ENCODE measurements at places on chromosomes 5 and 9.
A peak's percentile ranks its signal among the peaks of the same experiment; 100 is the strongest.

GRCh38 chr5:126358525-126358924 is 64.7 kb upstream of the GRAMD2B start:
- DNase-seq: no peak

- no peak for DNase-seq
Measured at GRCh38 chr5:108148715-108149139, 233.2 kb downstream of the FBXL17 start.

- no peak for DNase-seq
Measured at GRCh38 chr5:126471875-126472537, 48.8 kb downstream of the GRAMD2B start.

- no peak for DNase-seq
Measured at GRCh38 chr5:33995865-33996264, 11.4 kb upstream of the SLC45A2 start.

- no peak for DNase-seq
Measured at GRCh38 chr5:60161340-60161934, 267.9 kb upstream of the PDE4D start.

GRCh38 chr5:95858023-95858461 is 35.5 kb upstream of the GLRX start:
- DNase-seq: no peak

DNA sequence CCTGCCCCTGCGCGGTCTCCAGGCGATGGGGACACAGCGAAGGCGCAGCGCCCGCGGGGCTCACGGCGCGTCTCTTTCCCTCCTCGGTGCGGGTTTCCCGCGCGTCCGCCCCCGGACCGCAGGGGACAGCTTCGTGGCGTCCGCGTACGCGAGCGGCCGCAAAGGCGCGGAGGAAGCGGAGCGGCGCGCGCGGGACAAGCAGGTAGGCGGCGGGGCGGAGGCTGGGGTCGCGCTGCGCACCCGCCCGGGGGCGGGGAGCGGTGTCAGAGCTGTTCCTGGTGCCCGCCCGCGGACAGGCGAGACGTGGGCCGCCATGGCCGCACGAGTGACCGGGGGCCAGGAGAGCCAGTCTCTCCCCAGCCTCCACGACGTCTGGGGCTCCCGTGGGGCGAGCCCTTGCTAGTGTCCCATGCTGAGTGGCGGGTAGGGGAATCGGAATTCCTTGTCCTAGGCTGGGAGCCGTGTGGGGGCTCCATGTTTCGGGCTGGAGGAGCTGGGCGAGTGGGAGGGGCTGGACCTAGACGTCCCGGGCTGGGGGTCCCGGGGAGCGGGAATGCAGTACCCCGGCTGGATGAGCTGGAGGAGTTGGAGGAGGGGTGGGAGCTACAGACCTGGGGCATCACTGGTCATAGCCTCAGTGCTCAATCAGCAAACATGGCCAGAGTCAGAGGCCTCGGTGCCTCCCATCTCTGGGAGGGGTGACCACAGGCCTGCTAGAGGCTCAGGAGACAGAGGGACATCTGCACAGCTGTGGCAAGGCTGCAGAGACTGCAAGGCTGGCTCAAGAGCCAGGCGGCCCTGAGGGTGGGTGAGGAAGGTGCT is 968 bp downstream of the NKD2 start:
- peak; percentile 1 for DNase-seq

DNA sequence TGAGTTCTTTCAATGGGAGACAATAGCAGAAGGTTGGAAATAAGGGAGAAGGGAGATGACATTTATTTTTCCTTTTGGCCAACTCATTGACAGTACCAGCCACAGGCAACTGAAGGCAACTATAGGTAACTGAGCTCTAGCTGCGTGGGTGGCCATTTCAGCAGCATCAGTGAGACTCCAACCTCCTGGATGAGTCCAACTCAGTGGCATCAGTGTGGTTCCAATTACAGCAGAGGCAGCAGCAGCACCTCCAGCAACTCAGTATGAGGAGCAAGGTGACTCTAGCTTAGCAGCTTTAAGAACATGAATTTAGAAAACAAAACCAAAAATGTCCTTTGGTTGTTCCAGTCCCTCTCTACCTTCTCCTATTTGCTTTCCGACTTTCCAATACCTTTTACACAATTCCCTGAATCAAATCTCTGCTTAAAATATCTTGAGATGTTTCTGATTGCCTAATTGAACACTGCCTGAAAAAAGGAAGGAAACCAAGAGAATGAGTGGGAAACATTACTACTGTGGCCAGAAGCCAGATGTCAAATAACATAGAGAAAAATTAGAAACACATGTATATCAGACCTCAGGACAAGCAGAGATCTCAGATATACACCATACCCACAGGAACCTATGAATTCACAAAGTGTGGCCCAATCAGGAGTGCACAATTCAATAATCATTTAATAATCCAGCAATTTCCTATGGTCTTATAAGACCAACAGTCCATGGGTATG is 166.5 kb upstream of the RORB start:
- no peak for DNase-seq

GRCh38 chr9:22274477-22274876 is 172.1 kb upstream of the DMRTA1 start:
- DNase-seq: no peak

DNA sequence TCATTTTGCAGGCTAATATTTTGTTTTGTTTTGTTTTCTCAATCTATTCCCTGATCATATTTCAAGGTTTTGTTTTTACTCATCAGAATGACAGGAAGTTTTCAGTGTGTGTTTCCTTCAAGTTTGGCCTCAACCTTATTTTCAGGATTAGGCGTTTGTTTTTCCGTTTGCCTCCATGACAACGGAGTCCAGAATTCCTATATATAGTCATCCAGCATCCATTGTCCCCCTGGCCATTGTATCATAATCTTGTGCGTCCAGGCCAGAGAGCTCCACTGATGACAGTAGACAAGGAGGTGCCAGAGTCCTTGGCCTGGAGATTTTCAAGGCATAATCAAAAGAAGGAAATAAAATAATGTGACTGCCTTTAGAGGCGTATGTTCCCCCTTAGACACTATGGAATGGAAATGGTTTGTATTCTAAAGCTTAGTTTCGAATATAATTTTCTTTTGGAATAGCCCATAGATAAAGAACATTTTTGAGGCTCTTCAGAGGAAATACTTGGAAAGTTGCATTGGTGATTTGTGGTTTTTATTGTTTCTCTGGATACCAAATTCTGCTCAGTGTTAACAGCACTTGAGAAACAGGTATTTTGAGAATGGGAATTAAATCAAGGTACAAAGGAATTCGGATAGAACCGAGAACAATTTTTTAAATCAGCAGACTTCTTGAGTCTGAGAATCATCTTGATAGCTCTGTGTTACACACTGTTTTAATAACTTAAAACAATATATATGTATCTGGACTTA is 99.8 kb downstream of the ZNF462 start:
- DNase-seq: no peak

GRCh38 chr9:123225374-123225813 is 43.0 kb downstream of the STRBP start:
- peak; percentile 41 for DNase-seq

DNA sequence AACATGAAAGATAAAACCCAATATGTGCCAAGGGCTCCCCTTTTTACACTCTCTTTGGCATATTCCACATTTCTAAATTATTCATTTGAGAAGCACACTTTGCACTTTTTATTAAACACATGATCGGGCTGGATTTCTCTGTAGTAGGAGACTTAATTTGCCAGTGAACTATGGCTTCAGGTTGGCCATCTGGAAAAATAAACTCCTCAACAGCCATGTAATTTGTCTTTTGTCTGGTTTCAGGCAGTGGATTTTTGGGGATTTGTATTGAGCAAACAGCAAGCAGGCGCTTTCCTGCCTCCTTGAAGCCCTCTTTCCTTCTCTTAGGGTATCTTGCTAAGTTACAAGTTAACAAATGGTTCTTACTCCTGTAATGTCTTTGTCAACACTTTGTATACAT is 73.0 kb upstream of the DMRTA1 start:
- DNase-seq: no peak

DNA sequence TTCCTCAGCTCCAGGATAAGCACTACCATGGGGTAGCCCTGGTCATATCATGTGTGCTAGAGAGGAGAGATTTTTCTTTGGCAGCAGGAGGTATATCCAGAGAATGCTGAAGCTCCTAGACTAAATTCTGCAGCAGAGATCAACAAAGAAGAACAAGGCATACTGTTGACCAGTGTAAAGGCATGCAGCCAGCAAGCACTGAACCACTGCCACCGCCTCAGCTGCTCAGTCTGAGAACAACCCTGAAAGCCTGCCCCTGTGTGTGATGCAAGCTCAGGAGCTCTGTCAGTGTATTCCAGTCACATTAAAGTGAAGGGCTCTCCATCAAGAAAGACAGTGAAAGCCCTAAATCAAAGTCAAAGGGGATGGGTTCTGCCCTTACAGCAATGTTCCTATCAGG is 439.5 kb upstream of the CD180 start:
- DNase-seq: no peak

DNA sequence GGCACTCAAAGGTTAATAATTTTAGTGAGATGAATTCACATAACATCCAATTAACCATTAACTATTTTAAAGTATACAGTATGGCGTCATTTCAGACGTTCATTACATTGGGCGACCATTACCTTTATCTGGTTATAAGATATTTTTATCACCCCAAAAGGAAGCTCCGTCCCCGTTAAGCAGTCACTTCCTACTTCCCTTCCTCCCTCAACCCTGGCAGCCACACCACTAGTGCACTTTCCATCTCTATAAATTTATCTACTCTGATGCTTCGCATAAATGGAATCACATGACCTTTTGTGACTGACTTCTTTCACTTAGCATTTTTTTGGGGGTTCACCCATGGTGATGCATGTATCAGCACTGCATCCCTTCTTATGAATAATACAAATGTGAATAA is 168.3 kb upstream of the PUM3 start:
- DNase-seq: no peak

DNA sequence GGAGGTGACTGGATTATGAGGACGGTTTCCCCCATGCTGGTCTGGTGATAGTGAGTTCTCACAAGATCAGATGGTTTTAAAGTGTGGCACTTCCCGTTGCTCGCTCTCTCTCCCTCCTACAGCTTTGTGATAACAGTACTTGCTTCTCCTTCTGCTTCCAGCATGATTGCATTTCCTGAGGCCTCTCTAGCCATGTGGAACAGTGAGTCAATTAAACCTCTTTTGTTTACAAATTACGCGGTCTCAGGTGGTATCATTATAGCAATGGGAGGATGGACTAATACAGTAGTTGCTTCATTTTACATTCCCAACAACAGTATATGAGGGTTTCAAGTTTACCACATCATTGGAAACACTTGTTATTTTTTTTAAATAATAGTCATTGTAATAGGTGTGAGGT is 937.3 kb upstream of the ARRDC3 start:
- no peak for DNase-seq

GRCh38 chr5:15612915-15613635 is 113.1 kb downstream of the FBXL7 start:
- DNase-seq: no peak

DNA sequence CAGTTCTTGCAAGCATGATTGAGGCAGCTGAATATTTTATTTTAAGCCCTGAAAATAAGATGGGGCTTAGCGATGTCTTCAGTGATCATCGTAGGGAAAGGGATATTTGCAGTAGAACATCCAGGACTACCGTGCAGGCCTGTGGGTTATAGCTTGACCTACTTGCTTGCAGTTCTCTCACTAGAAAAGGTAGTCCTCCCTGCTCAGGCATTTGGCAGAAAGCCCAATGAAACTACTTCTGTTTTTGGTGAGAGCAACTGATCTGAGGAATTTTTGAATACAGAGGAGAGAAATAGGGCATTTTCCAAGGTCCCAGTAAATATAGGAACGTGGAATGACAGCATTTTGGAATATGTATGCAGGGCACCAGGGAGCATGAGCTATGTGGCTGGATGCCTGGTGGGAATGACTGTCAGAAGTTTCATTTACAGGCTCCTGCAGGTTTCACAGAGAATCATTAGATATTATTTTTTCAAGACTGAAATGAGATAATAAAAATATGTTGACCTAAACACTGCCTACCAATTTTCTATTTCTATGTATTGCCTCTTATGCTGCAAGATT is 417.9 kb upstream of the ACTBL2 start:
- DNase-seq: no peak

DNA sequence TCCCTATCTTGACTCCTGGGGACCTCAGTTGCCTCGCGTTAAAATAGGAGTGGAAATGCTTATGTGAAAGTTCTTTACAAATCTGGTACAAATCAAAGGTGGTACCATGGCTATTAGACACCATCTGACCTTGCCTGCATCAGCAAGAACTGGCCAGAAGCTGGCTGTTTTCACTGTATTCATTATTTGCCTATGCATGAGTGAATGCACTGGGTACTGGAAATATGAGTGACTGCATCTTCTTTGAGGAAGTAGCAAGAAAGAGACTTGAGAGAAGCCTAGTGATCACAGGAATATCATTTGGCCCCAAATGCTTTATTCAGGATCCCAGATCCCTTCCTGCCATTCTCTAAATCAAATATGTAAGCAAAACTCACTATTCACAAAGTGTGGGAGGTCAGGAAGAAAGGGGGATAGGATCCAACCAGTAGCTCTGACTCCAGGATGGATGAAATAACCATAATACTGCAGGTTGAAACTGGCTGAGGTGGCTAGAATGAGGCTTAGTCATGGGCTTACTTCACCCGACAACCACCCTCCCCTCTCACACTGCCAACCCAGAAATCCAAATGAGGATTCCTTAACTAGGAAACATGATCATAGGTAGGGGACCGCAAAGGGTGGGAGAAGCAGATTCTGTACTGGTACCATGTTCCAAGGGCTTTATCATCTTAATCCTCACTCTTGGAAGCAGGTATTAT is 56.7 kb downstream of the FAM114A2 start:
- no peak for DNase-seq

- DNase-seq: no peak
Measured at GRCh38 chr9:19408316-19408692, 505 bp upstream of the ACER2 start.

- no peak for DNase-seq
Measured at GRCh38 chr9:109372246-109372645, 51.4 kb upstream of the EPB41L4B start.

- DNase-seq: no peak
Measured at GRCh38 chr5:2288968-2289367, 406.2 kb upstream of the IRX4 start.

- DNase-seq: no peak
Measured at GRCh38 chr5:66002415-66002814, 76.0 kb downstream of the ERBIN start.

DNA sequence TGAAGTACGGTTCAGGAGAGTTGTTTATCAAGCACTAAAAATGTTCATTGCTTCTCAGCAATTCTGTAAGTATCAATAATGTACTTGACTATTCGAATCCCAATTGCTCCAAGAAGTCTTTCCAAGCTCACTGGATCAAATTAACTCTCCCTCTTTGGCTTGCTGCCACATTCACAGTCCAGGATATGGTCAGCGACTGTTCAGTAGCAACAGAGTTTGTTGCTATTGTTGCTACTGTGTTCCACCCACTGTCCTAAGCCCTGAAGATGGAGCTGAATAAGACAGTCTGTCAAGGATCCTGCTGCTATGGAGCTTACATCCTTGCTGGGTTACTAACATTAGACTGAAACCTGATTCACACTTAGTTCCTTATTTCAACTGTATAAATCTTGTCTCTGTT is 110.8 kb downstream of the FGF10 start:
- DNase-seq: no peak
